ENCODE measurements at places on chromosomes 5 and 9. TPM values are rescaled to one million over a fixed set of nuclear protein-coding genes. Genes with fewer than 3 reads are reported as not detected.

DNA sequence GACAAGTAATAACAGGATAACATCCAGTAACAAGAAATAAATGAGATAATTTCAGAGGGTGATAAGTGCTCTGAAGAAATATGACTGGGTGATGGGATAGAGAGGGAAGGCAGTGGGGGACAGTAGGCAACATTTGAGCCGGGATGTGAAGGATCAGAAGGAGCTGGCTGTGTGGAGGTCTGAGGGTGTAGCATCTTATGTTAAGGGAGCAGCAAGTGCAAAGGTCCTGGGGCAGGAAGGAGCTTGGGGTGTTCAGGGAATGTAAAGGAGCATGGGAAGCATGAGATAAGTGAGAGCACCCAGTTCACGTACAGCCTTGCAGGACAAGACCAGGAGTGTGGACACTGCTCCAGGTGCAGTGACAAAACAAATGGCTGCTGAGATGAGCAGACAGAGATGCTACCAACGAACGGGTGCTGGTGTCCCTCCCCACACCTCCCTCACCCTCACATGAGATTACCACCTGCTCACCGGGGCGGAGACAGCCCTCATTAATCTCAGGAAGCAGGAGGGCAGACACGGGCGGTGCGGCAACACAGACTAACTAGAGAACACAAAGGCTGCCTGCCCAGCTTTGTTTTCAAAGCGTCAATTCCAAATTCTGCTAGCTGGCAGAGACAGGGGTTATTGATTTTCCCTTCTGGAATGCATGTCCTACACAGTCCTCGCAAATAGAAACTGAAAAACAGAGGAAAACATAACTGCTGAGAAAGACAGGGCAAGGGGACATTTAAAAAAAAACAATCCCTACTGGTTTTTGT lies 298.1 kb upstream of the PANK3 start:
- DNase-seq, result no peak

GRCh38 chr5:169242175-169242848 lies 58.6 kb downstream of the SLIT3 start:
- no peak for DNase-seq

DNA sequence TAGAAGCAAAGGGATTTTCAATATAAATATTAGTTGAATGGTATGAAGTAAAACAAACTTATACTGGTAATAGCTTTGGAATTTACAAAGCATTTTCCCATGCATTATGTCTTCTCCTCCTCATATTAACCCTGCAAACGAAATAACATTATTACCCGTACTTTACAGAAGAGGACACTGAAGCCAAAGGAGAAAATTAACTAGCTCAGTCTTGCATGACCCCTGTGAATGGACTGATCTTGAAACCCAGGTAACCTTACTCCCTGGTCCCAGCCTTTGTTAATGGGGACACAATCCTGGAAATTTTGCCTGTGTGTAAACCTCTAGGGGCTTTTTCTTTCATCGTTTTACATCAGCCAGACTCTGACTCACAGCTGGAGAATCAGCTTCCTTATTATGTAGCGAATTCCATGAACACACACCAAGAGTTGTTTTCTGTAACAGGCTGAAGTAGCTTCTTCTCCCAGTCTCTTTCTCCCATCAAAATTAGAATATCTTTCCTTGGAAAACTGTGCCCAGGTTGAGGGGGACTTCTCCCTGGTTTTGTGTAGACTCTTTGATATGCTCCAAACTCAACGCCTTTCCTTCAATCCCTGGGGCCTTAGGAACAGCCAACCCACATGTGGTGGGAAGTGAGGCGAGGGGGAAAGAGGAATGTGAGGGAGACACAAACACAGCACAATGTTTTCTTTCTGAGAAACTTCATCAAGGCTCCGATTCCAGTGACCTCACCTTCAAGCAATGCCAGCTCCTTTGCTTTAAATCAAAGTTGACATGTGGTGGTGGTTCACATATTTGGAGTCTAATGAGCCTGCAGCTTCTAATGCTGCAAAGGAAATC lies 480.9 kb upstream of the PAPPA start:
- no peak for DNase-seq

- no peak for DNase-seq
These were observed 928 bp downstream of the HACD4 start for GRCh38 chr9:21030389-21031035.

DNA sequence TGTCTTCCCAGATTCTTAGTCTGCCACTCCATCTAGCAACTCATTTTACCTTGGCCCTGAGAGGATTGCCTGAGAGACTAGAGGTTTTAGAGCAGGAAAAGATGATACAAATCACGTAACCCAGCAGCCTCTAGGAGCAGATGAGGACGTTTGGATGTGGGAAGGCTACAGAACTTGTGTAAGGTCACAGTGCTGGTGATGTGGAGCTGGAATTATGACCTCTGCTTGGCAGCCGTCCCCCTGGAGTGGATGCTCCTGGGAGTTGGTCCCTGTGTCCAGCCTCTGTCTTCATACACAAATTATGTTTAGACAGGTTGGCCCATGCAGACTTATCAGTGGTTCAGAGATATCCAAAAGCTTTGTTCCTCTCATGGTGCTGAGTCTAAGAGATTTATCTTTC lies 499.0 kb downstream of the EBF1 start:
- DNase-seq, result no peak

GRCh38 chr5:51162245-51162644 lies 221.0 kb upstream of the ISL1 start:
- no peak for DNase-seq

DNA sequence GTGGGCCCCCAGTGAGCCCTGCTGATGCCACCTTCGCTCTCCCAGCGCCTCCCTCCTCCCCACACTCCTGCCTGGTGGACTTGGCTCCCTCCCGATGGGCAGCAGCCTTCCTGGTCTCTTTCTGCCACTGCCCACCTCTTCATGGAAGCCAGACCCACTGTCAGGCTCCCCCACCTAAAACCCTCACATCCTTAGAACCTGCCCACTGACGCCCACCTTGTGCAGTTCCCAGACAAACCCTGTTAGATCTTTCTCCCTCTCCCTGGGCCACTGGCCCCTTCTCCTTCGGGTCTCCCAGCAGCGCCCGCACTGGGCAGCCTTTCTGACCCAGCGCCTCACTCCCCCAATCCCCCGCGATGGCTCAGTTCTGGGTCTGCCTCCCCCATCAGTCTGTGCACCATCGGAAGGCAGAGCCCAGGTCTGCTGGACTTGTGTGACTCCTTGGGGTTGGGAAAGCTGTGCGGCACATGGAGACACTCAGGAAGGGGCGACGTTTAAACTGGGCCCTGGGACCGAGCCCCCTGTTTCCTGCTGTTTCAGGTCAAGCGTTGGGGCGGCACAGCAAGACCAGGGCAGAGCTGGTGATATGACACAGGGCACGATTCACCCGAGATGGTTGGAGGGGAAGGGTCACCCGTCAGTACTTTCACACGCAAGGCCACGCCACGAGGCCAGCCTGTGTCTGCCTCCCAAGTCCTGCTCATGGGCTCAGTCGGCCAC lies 17.4 kb downstream of the MYMK start:
- DNase-seq, result no peak

SLC34A3 gene
- 2.5 TPM for polyA plus RNA-seq

SLC1A3 gene
- 19.3 TPM for polyA plus RNA-seq

MARCHF3 gene
- polyA plus RNA-seq, result 5.9 TPM
